ENCODE measurements at places on chromosomes 3 and 15.

DNA sequence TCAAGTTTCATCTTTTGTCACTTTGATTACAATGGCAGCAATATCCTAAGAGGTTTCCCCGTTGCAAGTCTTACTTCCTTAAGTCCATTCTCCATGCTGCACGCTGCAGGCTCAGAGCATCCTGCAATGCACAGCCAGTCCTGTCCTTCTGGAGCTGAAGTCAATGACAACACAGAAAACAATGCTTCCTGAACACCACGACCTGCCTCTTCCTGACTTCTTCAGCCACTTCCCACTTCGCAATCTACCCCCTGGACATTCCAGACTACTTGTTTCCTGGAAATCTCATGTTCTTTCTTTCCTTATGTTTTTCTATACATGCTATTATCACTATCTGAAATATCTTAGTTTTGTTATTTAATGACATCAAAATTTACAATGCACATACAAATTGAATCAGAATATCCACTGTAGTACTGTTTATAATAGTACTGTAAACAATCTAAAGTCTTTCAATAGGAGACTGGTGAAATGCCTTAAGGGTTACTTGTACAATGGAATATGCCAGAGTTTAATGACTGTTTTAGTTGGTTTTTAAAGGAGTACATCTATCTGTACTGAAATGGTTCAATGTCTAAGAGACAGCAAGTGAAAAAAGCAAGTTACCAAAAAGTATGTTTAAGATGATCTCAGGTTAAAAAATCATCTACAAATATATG lies 113.7 kb upstream of the PRTG start:
- no peak for DNase-seq

- DNase-seq: no peak
Measured at GRCh38 chr3:184354121-184354728, 7.2 kb downstream of the CLCN2 start.

DNA sequence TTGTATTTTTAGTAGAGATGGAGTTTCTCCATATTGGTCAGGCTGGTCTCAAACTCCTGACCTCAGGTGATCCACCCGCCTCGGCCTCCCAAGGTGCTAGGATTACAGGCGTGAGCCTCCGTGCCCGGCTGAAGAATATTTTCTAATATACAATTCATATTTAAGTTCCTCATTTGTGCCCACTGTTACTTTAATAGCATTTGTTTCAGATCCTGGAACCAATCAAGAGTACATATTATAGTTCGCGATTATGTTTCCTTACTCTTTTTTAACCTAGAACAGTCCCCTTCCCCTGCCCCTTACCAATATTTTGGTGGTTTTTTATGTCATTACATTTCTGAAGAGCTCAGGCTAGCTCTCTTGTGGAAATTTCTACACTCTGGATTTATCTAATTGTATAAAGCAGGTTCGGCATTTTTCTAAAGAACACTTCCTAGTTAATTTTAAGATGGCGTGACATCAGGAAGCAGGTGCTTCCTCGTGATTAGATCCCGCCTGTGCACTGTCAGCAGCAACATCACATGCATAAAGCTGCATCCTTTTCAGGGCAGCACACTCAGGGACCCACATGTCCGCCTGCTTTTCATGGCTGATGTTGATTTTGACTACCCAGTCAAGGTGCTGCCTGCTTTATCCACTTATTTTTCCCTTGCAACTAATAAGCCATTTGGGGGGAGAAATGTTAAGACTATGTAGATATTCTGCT lies 88.7 kb upstream of the EPHB3 start:
- DNase-seq: no peak

- DNase-seq: no peak
Measured at GRCh38 chr15:98547741-98548138, 100.6 kb upstream of the IGF1R start.

DNA sequence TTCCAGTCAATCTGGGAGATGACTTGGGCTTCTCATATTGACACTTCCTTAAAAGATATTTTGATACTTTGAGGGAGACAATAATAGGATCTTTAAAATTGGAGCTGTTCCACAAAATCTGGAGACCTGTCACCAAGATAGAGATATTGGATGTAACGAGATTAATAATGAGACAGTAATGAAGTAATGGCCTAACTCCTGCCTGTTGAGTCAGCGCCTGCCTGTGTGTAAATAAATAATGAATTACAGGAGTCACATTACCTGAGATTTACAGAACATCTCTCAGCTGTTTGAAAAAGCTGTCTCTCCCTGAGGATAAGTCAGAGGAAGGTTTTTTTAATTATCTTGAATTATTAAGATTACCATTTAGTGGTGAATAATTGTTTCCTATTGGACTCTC lies 43.8 kb upstream of the MITF start:
- DNase-seq: no peak

DNA sequence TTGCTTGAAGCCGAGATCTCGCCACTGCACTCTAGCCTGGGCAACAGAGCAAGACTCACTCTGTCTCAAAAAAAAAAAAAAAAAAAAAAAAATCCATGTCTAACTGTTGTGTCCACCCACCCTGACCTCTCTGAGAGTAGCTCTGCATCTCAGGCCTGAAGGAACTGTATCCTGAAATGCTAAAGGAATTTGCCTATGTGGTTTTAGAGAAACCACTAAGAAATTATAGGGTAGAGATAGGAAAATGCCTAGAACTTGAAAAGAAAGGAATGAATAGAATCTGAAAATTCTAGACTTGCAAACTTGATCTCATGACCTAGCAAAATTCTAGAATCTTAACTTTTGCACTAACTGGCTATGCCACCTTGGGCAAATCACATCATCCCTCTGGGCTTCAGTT lies 217.5 kb upstream of the ROPN1 start:
- DNase-seq: no peak

DNA sequence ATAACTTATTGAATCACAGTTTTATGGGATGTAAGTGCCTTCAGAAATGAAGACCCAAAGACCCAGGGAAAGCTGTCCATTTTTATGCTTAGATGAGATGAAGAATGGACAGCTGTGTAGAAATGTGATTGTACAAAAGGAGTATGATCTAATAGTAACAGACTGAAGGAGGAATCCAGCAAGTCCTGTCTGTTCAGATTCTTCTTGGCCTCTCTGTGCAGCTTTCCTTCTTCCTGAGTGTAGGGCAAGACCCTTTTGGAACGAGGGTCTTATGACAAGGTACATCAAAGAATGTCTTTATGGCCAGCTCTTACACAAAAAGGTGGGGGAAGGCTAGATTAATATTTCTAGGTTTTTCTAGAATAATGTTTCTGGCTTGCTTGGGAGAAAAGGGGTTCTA lies 1.4 kb upstream of the KIF23 start:
- no peak for DNase-seq

DNA sequence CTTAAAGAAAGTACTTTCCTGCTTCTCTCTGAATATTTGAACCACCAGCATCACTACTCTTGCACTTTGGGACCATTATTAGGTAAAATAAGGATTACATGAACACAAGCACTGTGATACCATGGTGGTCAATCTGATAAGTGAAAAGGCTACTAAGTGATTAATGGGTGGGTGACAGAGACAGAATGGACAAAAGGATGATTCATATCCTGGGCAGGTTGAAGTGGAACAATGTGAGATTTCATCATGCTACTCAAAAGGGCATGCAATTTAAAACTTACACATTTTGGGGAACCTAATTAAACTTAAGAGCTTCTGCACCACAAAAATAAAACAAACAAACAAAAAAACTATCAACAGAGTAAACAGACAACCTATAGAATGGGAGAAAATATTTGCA lies 172.0 kb upstream of the CD96 start:
- no peak for DNase-seq

- DNase-seq: no peak
Measured at GRCh38 chr15:91944331-91944730, 90.8 kb downstream of the SLCO3A1 start.

- no peak for DNase-seq
Measured at GRCh38 chr15:41285285-41285684, 47.1 kb downstream of the OIP5 start.

DNA sequence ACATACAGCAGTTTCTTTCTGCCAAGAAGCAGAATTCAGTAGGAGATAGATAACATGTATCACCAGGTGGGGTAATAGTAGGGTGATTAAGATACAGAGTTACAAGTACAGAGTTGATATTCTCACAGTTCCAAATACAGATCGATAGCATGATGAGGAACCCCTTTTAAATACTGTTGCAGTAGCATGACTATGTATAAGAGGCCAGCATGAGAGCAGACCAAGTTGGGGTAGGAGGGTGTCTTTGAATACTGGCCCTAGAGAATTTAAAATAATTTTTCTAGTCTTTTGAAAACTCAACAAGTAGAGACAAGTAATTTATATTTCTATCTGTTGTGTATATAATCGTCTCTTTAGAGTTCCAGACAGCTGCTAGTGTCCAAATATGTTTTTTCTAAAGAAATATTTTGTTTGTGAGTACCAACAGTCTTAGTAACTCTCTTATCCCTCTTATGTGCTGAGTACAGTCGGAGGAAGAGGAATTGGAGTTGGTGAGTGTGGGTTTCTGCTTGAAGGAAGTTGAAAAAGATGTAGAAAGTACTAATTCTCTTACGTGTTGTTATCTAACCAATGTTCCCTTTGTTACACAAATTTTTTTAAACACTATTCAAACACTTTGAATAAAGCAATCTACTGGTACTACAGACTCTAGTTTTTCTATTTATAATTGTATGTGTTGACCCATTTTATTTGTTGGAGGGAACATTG lies 30.2 kb downstream of the LYSMD4 start:
- DNase-seq: no peak

GRCh38 chr3:38578081-38578475 lies 71.4 kb downstream of the SCN5A start:
- no peak for DNase-seq

DNA sequence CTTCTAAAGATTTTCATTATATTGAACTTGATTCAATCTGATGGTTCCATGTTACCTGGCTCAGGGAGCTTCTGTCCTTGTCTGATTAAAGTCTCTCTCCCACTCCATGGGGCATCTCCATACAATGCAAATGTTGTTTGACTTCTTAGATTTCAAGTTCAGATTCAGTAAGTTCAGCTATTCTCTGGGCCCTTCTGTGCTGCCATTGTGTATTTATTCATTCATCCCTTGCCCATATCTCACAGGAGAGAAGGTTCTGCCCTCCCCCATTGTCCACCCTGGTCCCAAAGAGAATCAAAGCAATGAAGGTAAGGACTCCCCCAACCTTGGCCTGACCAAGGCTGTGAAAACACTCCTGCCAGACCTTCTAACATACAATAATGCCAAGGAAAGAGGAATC lies 669.9 kb downstream of the MAGI1 start:
- DNase-seq: no peak

DNA sequence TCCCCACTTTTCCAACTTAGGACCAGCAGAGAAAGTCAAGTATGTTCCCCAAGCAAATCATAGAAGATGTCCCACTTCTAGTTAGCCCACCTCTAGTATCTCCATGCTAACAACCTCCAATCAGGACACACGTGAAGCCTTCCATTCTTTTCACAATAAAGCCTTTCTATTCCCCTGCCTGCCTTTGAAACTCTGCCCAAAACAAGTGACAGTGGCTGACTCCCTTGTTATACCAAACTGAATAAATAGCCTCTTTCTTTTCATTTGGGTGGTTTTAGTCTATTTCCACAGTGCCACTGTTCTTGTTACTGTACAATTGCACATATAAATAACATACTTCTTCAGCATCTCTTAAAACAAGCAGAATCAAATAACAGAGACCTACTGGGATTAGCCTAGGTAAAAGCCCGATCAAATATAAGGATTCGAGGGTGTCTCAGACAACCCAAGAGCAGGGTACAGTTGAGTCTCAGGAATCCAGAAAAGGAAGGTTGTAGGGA lies 118.0 kb upstream of the NPHP3 start:
- no peak for DNase-seq

- DNase-seq: no peak
Measured at GRCh38 chr3:9914011-9914410, 2.9 kb upstream of the IL17RC start.

DNA sequence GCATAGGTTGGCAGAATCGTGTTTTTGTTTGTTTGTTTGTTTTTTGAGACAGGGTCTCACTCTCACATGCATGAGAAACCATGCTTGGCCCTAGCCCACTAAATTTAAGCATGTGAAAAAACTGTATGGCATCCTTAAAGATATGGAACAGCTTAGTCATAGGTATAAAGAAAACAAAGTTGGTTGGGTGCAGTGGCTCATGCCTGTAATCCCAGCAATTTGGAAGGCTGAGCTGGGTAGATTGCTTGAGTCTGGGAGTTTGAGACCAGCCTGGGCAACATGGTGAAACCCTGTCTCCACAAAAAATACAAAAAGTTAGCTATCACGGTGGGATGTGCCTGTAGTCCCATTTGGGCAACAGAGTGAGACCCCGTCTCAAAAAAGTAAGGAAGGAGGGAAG lies 25.2 kb downstream of the EXD1 start:
- no peak for DNase-seq

DNA sequence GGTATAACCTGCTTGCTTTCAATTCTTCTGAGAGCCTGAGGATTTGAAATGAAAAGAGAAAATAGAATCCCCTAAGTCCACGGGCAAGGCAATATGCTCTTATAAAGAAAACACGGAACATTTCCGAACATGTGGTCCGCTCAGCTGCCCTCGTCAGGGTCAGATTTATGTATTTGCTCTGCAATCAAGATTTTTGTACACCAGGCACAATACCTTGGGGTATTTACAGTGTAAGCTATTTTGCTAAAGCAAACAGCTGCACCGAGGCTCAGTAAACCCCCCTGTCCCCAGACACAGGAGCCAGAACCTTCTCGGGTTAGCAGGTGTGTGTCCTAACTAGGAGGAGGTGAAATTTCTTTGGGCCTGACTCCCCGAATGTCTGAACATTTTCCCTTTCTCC lies 155.8 kb upstream of the LRIG1 start:
- no peak for DNase-seq

- DNase-seq: no peak
Measured at GRCh38 chr3:89713196-89713595, 605.8 kb downstream of the EPHA3 start.

- DNase-seq: no peak
Measured at GRCh38 chr3:122519693-122520092, 5.0 kb upstream of the KPNA1 start.

- no peak for DNase-seq
Measured at GRCh38 chr3:197204736-197205135, 93.7 kb downstream of the DLG1 start.

- no peak for DNase-seq
Measured at GRCh38 chr3:81692766-81693165, 68.7 kb downstream of the GBE1 start.

GRCh38 chr3:52472239-52473000 lies 17.0 kb downstream of the NISCH start:
- no peak for DNase-seq

DNA sequence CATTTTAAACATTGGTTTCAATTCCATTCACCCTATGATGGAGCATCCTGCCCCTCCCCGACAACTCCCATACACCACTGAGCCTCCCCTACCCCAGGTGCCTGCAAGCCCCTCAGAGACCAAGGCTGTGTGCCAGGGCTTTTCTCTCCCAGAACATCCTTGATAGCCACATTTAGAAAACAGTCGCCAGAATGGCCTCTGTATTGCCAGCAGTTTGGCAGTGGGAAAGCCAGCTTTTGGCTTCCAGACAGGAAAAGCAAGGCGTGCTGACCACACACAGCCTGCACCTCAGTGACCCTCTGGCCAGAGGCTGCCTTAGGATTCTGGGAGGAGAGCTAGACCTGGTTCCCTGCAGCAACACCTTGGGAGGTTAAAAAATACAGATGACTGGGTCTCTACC lies 18.2 kb upstream of the HRH1 start:
- no peak for DNase-seq

- no peak for DNase-seq
Measured at GRCh38 chr15:70401709-70402108, 304.0 kb upstream of the TLE3 start.

- DNase-seq: no peak
Measured at GRCh38 chr15:40584191-40584590, 9.9 kb upstream of the KNL1 start.

Data from AG04450 (cell line).